Naive thymus-derived CD8-positive, alpha-beta T cell (primary cell): ENCODE measurements at places on chromosomes 2 and 18. TPM values are rescaled to one million over a fixed set of nuclear protein-coding genes. Genes with fewer than 3 reads are reported as not detected.

Gene ADAM23
- not detected for polyA plus RNA-seq

Gene ZAP70
- polyA plus RNA-seq: 131 TPM

Gene DCDC2C
- polyA plus RNA-seq: not detected

Gene INSIG2
- polyA plus RNA-seq: 23.3 TPM

Gene SCN7A
- polyA plus RNA-seq: not detected

Gene IGFBP5
- not detected for polyA plus RNA-seq

Gene REG3A
- polyA plus RNA-seq: not detected

Gene TUBA3E
- not detected for polyA plus RNA-seq

Gene MTCL1
- polyA plus RNA-seq: not detected

Gene SP100
- 174 TPM for polyA plus RNA-seq

Gene AQP12A
- polyA plus RNA-seq: not detected

Gene DUSP19
- polyA plus RNA-seq: 0.30 TPM

Gene R3HDM1
- polyA plus RNA-seq: 26.2 TPM

Gene GALNT13
- polyA plus RNA-seq: not detected

Gene SCN9A
- 0.16 TPM for polyA plus RNA-seq

Gene SNORC
- not detected for polyA plus RNA-seq

Gene LYPD6B
- not detected for polyA plus RNA-seq

Gene SATB2
- not detected for polyA plus RNA-seq

Gene UGT1A8
- polyA plus RNA-seq: not detected

Gene B3GNT7
- not detected for polyA plus RNA-seq

Gene DES
- not detected for polyA plus RNA-seq

Gene CD8B
- polyA plus RNA-seq: 2,040 TPM

Gene CRYGC
- polyA plus RNA-seq: not detected

Gene LYPD1
- not detected for polyA plus RNA-seq

Gene MERTK
- polyA plus RNA-seq: not detected

Gene FKBP1B
- polyA plus RNA-seq: not detected

Gene KHK
- 6.0 TPM for polyA plus RNA-seq

Gene FAM161A
- 1.8 TPM for polyA plus RNA-seq

Gene LYPD6
- polyA plus RNA-seq: not detected

Gene SERPINB3
- polyA plus RNA-seq: not detected

Gene CFC1
- not detected for polyA plus RNA-seq

Gene MROH2A
- not detected for polyA plus RNA-seq

Gene POTEC
- not detected for polyA plus RNA-seq

Gene IL1A
- polyA plus RNA-seq: not detected

Gene COLEC12
- not detected for polyA plus RNA-seq

Gene TMEFF2
- not detected for polyA plus RNA-seq

Gene FBXO48
- 0.69 TPM for polyA plus RNA-seq

Gene ANKRD36B
- 14.3 TPM for polyA plus RNA-seq

Gene MSTN
- polyA plus RNA-seq: not detected

Gene PTPRM
- polyA plus RNA-seq: 12.1 TPM

Gene ALPI
- not detected for polyA plus RNA-seq
